ENCODE measurements at places on chromosomes 3 and 15.

- H3K27me3 ChIP-seq: no peaks in the 10 kb centered on the region
- no peak for DNase-seq
- no peaks in the 10 kb centered on the region for H3K4me1 ChIP-seq
- H3K27ac ChIP-seq: no peak overlapping the region
- no peaks in the 10 kb centered on the region for H3K36me3 ChIP-seq
Measured at GRCh38 chr3:59234884-59235633, 185.2 kb upstream of the CFAP20DC start.

GRCh38 chr15:64105113-64105704 lies 9.4 kb downstream of the SNX1 start:
- no peaks in the 10 kb centered on the region for H3K27me3 ChIP-seq
- no peaks in the 10 kb centered on the region for H3K36me3 ChIP-seq
- no peak overlapping the region for H3K4me3 ChIP-seq
- H3K27ac ChIP-seq: no peak overlapping the region
- DNase-seq: no peak

DNA sequence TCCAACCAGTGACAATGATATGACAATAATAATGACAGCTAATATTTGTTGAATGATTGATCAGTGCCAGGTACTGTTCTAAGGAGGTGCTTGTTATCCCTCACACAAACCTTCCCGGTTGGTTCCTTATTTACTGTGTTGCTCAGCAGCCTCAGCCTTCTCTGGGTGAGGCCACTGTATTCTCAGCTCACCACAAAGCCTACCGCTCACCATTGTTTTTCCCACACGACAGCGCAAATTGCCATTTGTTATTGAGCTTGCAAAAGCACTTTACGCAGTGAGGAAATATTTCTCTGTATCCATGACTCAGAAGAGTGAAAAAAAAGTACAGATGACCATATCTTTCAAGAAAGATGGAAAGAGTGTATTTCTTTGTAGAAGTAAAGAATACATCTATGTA lies 49.5 kb upstream of the PDZRN3 start:
- H3K4me1 ChIP-seq: no peaks in the 10 kb centered on the region
- H3K36me3 ChIP-seq: no peaks in the 10 kb centered on the region
- H3K27me3 ChIP-seq: no peaks in the 10 kb centered on the region

DNA sequence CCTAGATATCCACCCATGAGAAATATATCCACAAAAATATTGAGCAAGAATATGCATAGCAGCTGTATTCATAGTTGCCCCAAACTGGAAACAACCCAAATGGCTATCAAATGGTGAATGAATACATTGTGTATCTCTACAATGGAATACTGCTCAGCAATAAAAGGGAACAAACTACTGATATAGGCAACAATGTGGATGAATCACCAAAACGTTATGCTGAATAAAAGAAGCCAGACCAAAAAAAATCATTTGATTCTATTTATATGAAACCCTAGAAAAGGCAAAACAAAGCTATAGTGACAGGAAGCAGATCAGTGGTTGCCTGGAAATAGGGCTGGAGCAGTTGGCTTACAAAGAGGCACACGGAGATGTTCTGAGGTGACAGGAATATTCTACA lies 15.5 kb upstream of the CMTM7 start:
- DNase-seq: no peak
- H3K27ac ChIP-seq: no peak overlapping the region
- no peaks in the 10 kb centered on the region for H3K36me3 ChIP-seq
- H3K4me3 ChIP-seq: no peak overlapping the region

DNA sequence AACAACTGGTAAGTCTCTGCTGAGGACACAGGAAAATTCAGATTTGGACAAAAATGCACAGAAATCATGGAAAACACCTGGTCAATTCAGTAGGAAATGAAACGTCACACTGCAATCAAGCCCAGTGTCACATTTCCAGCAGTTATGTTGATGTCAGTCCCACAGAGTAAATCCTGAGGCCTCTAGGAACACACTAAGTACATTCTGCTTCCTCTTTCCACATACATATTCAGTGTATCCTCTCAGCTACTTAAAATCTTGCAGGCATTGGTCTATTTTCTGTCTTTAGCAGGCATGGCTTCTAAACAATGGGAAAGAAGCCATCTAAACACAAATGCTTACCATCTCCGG lies 207.8 kb downstream of the PLCL2 start:
- no peaks in the 10 kb centered on the region for H3K36me3 ChIP-seq
- DNase-seq: no peak
- H3K27ac ChIP-seq: no peak overlapping the region
- H3K4me1 ChIP-seq: no peaks in the 10 kb centered on the region

GRCh38 chr15:58472221-58472620 lies 40.4 kb downstream of the LIPC start:
- no peaks in the 10 kb centered on the region for H3K36me3 ChIP-seq
- no peaks in the 10 kb centered on the region for H3K27me3 ChIP-seq
- H3K27ac ChIP-seq: no peak overlapping the region
- no peak overlapping the region for H3K4me3 ChIP-seq
- no peak for DNase-seq

- DNase-seq: no peak
- H3K4me1 ChIP-seq: no peaks in the 10 kb centered on the region
- no peak overlapping the region for H3K4me3 ChIP-seq
- H3K27ac ChIP-seq: no peak overlapping the region
- no peaks in the 10 kb centered on the region for H3K36me3 ChIP-seq
- no peaks in the 10 kb centered on the region for H3K27me3 ChIP-seq
Measured at GRCh38 chr3:56005196-56005805, 463.0 kb downstream of the ERC2 start.

DNA sequence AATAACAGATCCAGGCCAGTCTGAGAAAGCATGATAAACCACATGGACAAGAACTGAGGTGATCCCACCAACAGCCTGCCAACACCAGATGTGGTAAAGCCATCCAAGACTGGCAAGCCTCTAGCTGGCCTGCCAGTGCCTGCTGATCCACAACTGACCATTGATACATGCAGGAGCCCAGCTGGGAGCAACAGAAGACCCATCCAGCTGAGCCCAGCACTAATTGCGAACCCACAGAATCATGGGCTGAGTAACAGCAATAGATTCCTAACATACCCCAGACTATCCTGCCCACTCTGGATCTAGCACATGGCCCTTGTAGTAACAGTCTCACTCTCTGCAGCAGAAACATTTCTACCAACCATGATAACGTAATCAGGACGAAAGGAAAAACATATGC lies 10.6 kb downstream of the MGLL start:
- H3K4me1 ChIP-seq: peaks cover 32% of the 10 kb centered on the region
- no peak overlapping the region for H3K27ac ChIP-seq
- H3K27me3 ChIP-seq: no peaks in the 10 kb centered on the region
- H3K4me3 ChIP-seq: no peak overlapping the region

DNA sequence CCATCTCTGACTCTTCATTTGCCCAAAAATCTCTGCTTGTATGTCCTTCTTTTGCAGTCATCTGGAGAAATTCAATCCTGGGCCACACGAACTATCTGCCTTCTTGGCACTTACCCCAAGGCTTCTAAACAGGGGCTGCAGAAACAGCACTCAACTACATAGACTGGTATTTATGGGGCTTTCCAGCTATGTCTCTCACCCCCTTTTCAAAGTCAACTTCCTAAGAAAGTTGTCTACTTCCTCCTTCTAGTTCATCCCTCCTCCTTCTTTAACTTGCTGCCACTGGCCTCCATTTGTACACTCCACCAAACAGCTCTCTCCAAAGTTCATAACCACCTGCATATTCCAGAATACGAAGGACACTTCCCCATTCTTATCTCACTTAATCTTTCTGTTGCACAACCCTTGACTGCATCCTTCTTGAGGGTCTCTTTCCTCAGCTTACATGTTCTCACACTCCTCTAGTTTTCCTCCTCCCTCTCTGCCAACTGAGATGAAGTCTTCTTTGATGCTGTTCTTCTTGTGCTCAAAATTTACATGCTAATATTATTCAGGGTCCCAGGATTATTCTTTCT lies 55.2 kb downstream of the PLD1 start:
- DNase-seq: no peak
- H3K36me3 ChIP-seq: no peaks in the 10 kb centered on the region
- H3K27ac ChIP-seq: no peak overlapping the region
- no peaks in the 10 kb centered on the region for H3K27me3 ChIP-seq
- H3K4me1 ChIP-seq: no peaks in the 10 kb centered on the region

GRCh38 chr3:1092771-1093170 lies at the start of gene CNTN6:
CNTN6 (plus strand) TSS chr3:1093024; CDS start chr3:1148009, 54,985 bp downstream.
- no peaks in the 10 kb centered on the region for H3K4me1 ChIP-seq
- no peak within 1 kb of the TSS for H3K27ac ChIP-seq
- DNase-seq: no peak
- H3K27me3 ChIP-seq: no peaks in the 10 kb centered on the region

DNA sequence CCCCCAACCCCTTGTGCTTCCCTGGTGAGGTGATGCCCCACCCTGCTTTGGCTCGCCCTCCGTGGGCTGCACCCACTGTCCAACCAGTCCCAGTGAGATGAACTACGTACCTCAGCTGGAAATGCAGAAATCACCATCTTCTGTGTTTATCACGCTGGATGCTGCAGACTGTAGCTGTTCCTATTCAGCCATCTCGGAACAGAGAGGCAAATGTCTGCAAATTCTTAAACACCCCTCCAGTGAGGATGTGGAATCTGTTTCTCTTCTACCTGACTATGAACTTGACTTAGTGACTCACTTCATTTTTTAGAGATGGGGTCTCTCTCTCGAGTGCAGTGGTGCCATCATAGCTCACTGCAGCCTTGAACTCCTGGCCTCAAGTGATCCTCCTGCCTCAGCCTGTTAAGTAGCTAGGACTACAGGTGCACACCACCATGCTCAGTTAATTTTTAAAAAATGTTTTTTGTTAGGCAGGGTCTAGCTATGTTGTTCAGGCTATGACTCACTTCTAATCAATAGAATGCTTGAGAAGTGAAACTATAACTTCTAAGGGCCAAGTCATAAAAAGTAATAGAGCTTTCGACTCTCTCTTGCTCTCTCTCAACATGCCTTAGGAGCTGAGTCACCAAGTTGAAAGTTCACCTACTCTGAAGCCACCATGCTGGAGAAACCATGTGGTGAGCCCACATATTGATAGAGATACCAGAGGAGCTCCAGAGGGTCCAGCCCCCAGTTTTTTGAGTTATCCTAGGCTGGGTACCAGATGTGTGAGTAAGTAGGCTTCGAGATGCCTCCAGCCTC lies 11.5 kb upstream of the PARP14 start:
- H3K27me3 ChIP-seq: no peaks in the 10 kb centered on the region
- H3K4me3 ChIP-seq: no peak overlapping the region
- no peaks in the 10 kb centered on the region for H3K36me3 ChIP-seq
- H3K27ac ChIP-seq: peak overlapping the region; percentile 86

DNA sequence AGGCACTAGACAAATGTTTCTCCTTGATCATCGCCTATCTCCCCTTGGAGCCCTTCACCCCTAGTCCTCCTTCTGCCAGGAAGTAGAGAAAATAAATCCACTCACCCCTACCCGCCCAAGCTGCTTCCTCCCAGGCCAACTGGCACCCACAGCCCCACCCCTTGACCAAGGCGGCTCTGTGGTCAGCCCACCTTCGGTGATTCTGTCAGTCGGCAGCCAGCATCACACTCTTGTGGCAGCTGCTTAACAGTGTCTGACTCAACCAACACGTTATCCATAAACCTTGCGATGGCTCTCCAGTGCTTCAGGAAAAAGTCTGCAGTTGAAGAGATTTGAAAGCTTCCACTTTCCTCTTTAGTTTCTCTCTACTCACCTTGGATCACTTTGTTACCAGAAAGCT lies 7.6 kb downstream of the SHF start:
- H3K27ac ChIP-seq: no peak overlapping the region
- H3K4me1 ChIP-seq: no peaks in the 10 kb centered on the region
- DNase-seq: no peak
- no peaks in the 10 kb centered on the region for H3K27me3 ChIP-seq
- no peak overlapping the region for H3K4me3 ChIP-seq

DNA sequence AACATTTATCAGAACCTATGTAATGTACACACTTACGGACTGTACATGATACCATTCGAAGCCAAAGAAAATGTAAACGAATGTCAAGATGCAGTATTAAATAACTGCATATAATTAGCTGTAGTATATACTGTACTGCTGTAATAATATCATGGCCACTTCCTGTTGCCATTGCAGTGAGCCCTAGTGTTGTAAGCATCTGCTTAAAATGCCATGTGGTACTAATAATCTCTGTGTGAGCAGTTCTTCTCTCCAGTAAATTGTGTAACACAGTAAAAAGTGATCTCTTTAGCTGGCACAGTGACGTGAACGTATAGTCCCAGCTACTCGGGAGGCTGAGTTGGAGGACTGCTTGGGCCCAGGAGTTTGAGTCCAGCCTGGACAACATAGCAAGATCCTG lies 8.6 kb downstream of the SPG11 start:
- no peaks in the 10 kb centered on the region for H3K36me3 ChIP-seq
- no peak for DNase-seq
- no peaks in the 10 kb centered on the region for H3K4me1 ChIP-seq
- no peak overlapping the region for H3K27ac ChIP-seq
- H3K27me3 ChIP-seq: no peaks in the 10 kb centered on the region

- no peak for DNase-seq
- no peaks in the 10 kb centered on the region for H3K27me3 ChIP-seq
- no peak overlapping the region for H3K4me3 ChIP-seq
- H3K27ac ChIP-seq: no peak overlapping the region
- H3K4me1 ChIP-seq: no peaks in the 10 kb centered on the region
Measured at GRCh38 chr15:56719021-56719612, 14.2 kb downstream of the ZNF280D start.

DNA sequence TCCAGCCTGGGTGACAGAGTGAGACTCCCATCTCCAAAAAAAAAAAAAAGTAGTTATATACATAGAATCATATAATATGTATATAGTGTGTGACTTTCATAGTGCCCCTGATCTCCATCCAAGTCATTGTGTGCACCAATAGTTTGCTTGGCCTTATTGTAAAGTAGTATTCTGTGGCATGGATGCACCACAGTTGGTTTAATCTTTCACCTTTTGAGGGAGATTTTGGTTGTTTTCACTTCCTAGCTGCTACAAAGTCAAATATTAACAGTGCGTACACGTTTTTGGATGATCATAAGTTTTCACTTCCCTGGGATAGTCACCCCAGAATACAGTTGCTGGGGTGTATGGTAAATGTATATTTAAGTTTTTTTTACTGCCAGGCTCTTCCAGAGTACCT lies 162.8 kb downstream of the PTPRG start:
- H3K4me3 ChIP-seq: no peak overlapping the region
- no peak for DNase-seq
- H3K36me3 ChIP-seq: no peaks in the 10 kb centered on the region
- no peak overlapping the region for H3K27ac ChIP-seq

- peaks cover 6% of the 10 kb centered on the region for H3K4me1 ChIP-seq
- no peaks in the 10 kb centered on the region for H3K36me3 ChIP-seq
- H3K4me3 ChIP-seq: no peak overlapping the region
- no peak for DNase-seq
- no peaks in the 10 kb centered on the region for H3K27me3 ChIP-seq
Measured at GRCh38 chr3:123618768-123619484, 34.1 kb upstream of the HACD2 start.
